ENCODE measurements at places on chromosomes 16 and 17.

GRCh38 chr17:81332914-81333528, 37.9 kb upstream of the SLC38A10 start:
- DNase-seq, result no peak

GRCh38 chr16:27703121-27703520, 153.2 kb downstream of the KATNIP start:
- DNase-seq, result no peak

GRCh38 chr17:83133302-83134121, 54.1 kb downstream of the METRNL start:
- DNase-seq, result no peak

DNA sequence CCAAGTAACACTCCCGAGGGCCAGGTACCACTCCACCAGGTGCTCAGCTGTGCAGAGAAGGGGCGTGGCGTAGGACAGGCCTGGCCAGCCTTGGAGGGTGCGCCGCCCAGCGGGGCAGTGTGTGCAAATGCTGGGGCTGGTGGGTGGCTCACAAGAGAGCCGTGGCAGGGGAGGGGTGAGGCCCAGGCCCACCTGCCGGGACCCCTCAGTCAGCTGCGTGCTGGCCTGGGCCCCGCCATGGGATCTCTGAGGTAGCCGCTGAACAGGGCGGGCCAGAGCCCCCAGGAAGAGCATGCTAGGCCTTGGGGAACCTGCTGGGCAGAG, 8.8 kb downstream of the TPSG1 start:
- DNase-seq, result no peak

GRCh38 chr17:57589151-57590034, 155.7 kb downstream of the CCDC182 start:
- peak; percentile 38 for DNase-seq

DNA sequence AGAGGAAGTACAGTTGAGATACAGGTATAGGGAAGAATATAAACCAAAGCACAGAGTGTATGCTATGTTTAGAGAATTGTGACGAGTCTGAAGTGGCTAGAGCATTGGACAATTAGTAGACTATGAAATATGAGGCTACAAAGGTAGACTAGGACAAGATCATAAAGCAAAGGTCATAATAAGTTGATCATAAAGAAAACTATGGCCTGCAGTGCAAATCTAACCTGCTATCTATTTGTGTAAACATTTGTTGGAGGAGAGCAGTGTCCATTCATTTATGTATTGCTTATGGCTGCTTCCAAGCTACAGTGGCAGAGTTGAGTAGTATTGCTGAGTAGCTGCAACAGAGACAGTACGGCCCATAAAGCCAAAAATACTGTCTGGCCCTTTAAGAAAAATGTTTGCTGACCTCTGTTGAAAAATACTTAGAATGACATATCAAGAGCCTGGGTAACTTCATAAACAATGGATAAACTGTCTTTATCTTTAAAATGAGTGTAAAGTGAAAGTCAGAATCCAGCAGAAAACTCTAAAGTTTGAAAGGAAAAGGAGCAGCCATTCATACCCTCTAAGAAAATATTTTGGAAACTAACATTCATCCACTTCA, 14.5 kb upstream of the OR1E2 start:
- no peak for DNase-seq
